Stimulated activated CD8-positive, alpha-beta memory T cell treated with anti-CD3 and anti-CD28 coated beads, Interleukin-2, amount 100 ng/mL, for 1 hour (primary cell): ENCODE measurements at places on chromosomes 4 and X.

- no peak for DNase-seq
These were observed 98.4 kb downstream of the AREG start for GRCh38 chr4:74543231-74543781.

DNA sequence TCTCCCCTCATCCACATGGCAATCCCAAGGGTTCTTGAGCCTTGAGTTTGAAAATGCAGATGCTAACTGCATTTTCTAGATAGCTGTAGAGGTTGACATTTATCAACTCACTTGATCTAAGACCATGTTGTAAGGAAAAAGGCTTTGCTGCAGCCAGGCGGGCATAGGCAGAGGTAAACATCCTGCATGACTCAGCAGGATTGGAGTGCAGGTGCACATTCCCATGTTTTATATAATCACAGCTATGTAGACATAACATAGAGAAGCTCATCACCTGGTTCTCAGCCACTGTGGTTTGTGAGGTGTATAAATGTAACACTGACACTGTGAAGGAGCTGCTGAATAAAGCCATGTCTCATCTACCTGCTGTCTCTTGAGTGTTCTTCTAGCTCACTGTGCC is 62.3 kb upstream of the PDE5A start:
- no peak for DNase-seq

GRCh38 chr4:16663732-16664131 is 234.7 kb downstream of the LDB2 start:
- DNase-seq = no peak

DNA sequence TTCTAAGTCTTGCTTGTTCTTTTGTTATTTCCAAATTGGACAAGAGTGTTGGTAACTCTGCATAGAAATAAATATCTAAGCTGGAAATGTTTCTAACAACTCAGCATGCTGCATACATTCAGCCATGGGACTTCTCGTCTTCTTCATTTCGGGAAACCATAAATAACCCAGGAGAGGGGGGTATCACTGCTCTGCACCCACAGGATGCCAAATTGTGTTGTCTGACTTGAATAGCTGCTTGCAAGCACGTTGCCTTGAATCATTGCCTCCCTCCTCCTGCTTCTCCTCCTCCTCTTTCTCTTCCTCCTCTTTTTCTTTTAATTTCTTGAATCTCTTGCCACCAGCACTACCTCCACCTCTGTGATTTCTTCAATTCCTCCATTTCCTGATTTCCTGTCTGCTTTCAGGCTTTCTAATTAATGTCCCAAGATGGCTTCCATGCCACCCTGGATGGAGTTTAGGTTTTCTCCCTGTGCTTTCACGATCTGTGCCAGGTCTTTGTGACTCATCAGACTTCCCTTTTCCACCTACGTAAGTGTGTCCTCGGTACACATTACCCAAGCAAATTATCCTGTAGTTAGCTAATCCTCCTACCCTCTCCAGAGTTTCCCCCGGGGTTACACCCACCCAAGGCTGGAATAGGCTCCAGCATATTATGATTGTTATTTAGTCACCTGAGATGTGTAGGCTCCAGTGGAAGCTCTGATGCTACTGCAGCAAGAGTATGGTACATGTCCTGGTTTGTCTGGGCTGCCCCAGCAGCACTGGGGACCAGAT is 122.6 kb upstream of the VCX3B start:
- no peak for DNase-seq

DNA sequence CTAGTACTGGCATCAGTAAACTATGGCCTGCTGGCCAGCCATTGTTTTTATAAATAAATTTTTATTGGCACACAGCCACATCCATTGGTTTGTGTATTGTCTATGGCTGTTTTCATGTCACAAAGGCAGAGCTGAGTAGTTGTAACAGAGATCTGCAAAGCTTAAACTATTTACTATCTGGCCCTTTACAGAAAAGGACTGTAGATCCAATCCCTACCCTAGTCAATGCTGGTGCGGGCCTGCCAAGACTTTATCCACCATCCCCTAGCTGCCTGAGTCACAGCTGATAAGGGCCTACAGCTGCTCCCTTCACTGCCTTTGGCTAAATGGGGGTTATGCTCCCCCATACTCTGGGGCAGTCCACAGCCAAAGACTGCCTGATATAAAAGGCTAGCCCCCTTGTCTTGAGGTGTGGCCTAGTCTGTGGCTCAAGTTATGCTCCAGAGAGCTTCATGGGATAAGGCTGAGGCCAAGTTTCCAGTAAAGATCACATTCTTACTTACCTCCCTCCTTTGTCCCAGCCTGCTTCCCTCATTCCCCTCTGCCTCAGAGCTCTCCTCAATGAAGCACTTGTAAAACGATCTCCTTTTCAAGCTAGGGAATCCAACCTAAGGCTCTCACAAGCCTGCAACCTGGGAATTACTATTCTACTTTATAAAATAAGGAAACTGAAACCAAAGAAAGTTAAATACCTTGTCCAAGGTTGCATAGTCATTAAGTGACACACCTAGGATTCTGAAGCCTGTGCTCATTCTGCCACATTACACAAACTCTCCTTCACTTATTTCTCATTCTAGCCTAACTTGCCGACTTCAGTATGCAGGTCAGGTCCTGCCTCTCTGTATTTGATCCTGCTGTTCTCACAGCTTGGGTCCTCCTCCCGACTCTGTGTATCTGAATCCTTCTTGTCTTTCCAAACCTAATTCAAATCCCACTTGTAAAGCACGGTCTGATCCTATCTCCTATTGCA is 20.7 kb downstream of the ACE2 start:
- no peak for DNase-seq

DNA sequence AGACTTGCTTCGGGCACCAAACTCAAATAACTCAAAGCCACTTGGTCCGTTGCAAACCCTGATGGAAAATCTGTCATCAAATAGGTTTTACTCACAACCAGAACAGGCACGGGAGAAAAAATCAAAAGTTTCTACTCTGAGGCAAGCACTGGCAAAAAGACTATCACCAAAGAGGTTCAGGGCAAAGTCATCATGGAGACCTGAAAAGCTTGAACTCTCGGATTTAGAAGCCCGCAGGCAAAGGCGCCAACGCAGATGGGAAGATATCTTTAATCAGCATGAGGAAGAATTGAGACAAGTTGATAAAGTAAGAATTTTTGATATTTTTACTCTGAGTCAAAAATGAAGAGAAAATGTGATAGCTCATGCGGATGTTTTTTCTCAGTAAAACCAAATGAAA is 87.2 kb downstream of the NRK start:
- no peak for DNase-seq

GRCh38 chrX:52422884-52423283 is 54.1 kb downstream of the XAGE2 start:
- no peak for DNase-seq

- no peak for DNase-seq
These were observed 22.5 kb upstream of the HSD17B13 start for GRCh38 chr4:87345139-87345538.

- DNase-seq = no peak
These were observed 600.9 kb upstream of the DIPK2B start for GRCh38 chrX:45801554-45801953.

DNA sequence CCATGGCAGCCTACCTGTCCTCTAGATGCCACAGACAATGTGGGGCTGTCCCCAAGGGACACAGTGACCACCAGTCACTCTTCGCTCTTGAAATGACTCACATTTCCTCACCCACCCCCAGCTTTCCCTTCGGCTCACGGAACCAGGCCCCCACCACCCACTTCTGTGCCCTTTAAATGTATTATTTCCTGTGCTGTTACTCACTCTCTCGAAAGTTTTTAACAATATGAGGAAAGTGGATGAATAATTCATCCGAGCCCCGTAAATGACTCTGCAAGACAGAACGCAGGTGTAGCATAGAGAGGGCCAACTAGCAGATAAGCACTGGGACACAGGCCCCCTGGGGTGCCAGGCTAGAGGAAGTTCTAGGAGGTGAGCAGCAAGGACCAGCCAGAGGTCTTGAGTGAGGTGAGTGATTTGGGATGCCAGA is 179.5 kb upstream of the TBL1X start:
- no peak for DNase-seq

GRCh38 chrX:77070202-77070918 is 376.8 kb upstream of the FGF16 start:
- no peak for DNase-seq

GRCh38 chr4:47468706-47469365 is 5.3 kb upstream of the COMMD8 start:
- DNase-seq = no peak
